ENCODE measurements at places on chromosomes 12 and 14. TPM values are rescaled to one million over a fixed set of nuclear protein-coding genes. Genes with fewer than 3 reads are reported as not detected.

GRCh38 chr12:100584256-100584655 is 10.8 kb downstream of the GAS2L3 start:
- DNase-seq, result no peak

CMA1 gene
- polyA plus RNA-seq, result not detected

- no peak for DNase-seq
These were observed 573.2 kb downstream of the PRKD1 start for GRCh38 chr14:29354486-29354885.

TBC1D30 gene
- 1.6 TPM for polyA plus RNA-seq

NINJ2 gene
- polyA plus RNA-seq, result 6.2 TPM

MANSC4 gene
- polyA plus RNA-seq, result not detected

SELPLG gene
- polyA plus RNA-seq, result 3.3 TPM

MYBPC1 gene
- polyA plus RNA-seq, result 4,662 TPM

DNA sequence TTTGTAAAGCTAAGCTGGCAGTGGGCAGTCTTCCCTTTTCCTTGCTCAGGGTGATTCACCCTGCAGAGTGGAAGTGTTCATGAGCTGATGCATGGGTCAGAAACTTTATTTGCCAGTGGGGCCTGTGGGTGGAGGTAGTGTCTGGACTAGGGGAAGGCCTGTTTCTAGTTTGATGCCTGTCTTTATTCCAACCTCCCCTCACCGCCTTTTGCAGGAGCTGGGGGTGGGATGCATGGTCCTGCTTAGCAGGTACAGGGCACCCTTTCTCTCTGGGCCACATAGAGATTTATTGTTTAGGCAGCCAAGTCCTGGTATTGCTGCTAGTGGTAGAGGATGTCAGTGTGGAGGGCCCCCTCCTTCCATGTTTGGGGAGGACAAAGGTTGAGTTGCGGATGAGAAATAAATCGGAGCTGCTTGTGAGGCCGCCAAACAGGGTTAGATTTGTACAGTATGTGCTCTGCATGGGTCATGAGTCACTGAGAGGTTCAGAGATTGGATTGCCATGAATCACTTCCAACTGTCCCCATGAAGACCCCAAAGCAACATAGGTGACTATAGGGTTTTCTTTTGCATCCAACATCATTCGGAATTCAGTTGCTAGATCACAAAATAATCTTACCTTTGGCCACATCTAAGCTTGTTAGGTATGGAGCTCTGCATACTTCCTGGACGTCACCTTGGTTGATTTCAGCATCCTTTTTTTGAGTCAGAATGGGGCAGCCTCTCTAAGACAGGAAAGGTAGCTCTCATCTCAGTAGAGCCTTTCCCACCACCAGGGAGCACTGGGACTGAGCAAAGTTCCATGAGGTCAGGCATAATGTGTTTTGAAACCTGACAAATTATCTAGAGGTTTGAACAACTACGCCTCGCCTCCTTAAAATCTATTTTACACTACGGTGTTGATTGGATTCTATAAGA is 8.8 kb downstream of the SMOC1 start:
- no peak for DNase-seq

DNA sequence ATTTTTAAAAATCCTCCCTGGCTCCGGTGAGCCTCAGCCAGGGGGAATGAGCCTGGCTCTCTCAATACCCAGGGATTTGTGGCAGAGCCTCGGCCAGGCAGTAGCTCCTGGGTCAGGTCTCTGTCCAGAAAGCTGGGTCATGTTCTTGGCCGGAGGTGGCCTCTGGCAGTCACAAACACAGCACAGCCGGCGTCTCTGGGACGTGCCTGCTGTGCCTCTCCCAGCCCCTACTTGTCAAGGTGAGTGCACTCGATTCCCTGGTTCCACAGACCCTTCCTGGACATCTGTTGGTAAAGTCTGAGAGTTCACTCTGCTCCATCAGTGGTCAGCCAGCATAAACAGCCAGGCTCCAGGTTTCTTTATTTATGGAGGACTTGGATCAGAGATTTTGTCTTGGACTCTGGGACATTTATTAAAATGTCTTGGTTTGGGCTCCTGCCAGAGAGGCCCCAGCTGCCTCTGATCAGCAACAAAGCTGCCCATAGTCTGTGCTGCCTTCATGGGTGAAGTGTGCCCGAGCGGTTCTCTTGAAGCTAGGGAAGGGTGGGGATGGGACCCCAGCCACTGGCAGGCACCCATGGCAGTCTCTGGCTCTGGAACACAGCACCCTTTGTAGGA is 56.7 kb downstream of the DGLUCY start:
- no peak for DNase-seq

DNA sequence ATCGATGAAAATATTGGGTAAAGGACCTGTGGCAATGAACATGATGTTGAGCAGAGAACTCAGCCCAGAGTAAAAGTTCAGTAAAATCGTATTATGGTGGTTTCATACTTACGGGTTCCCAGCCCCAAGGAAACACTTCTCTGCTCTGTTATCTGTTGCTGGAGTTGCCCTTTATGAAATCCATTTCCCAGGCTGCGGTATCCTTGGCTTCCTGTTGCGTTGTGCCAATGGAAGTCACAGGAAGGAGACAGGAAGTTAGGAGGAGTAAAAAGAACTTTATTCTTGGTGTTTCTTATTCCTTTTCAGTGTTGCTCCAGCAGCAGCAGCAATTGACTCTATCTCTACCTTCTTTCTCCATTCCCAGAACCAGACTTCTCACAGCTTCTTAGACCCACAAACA is 965.2 kb downstream of the VRK1 start:
- DNase-seq, result no peak
